ENCODE measurements at places on chromosomes 4 and X. TPM values are rescaled to one million over a fixed set of nuclear protein-coding genes. Genes with fewer than 3 reads are reported as not detected.

HPSE gene
- polyA plus RNA-seq = 0.72 TPM

MCF2 gene
- polyA plus RNA-seq = 0.09 TPM

TCEAL5 gene
- polyA plus RNA-seq = not detected

CABS1 gene
- polyA plus RNA-seq = not detected

UFSP2 gene
- polyA plus RNA-seq = 15.1 TPM

TLR6 gene
- polyA plus RNA-seq = 5.9 TPM

SSX4B gene
- polyA plus RNA-seq = not detected

Measured in A549 (cell line).